Forelimb muscle (tissue), 1 donor: ENCODE measurements at places on chromosomes 4 and X. TPM values are rescaled to one million over a fixed set of nuclear protein-coding genes. Genes with fewer than 3 reads are reported as not detected.

MGAT4D gene
- not detected for polyA plus RNA-seq

USP17L11 gene
- not detected for polyA plus RNA-seq

GRCh38 chr4:24076811-24077210 lies 187.0 kb upstream of the PPARGC1A start:
- no peak for DNase-seq

PCDH19 gene
- 3.8 TPM for polyA plus RNA-seq

PAGE4 gene
- polyA plus RNA-seq = not detected

- no peak for DNase-seq
Measured at GRCh38 chrX:20270562-20270890, 3.8 kb upstream of the RPS6KA3 start.

DNA sequence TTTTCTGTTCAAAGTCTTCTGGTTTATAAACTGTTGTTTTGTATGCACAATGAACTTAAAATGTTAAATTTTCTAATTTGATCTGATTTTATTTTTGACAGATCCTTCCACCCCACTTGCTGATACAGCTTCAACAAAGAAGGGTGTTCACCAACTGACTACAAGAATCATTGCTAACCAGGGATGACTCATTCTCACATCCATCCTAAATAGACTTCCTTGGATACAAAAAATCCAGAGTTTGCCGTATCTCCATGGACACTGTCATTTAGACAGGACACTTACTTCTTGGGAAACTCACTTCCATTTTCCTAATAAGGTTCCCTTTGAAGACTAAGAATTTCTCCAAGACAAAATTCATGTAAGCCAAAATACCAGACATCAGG lies 111.6 kb upstream of the NWD2 start:
- DNase-seq = no peak

CHRDL1 gene
- polyA plus RNA-seq = 9.2 TPM

DNA sequence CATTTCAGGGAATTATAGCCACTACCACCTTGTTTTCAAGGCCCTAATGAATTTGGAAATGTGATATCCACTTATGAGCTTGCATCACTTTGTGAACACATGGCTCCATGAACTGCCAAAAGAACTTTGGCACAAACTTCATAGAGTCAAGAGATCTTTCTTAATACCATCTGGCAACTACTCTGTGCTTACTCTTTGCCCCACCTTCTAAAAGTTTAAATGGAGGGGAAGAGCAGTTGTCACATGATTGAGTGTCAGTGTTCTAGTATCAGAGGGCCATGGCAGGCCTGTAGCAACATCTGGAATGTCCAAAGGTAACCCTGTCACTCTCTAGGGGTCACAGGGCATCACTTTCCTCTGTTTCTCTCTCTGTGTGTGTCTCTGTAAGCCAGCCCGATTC lies 2.6 kb upstream of the ADH1B start:
- DNase-seq = no peak

DNA sequence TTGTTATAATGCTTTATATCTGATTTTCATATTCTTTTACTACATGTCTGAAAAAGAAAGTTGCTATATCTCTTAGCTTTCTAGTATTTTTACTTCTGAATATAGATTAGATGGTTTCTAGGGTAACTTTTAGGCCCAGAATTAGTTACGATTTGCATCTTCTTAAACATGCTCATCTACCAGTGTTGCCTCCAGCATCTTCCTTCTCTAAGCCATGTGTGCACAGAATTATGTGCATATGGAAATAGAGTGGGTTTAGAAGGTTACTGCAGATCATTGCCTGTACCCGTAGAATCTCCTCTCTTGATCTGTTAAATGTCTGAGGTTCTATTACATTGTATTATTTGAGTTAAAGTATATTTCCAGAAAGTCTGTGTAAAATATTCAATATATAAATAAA lies 2.5 kb upstream of the TDO2 start:
- no peak for DNase-seq

GUCY1A1 gene
- 11.1 TPM for polyA plus RNA-seq

DNA sequence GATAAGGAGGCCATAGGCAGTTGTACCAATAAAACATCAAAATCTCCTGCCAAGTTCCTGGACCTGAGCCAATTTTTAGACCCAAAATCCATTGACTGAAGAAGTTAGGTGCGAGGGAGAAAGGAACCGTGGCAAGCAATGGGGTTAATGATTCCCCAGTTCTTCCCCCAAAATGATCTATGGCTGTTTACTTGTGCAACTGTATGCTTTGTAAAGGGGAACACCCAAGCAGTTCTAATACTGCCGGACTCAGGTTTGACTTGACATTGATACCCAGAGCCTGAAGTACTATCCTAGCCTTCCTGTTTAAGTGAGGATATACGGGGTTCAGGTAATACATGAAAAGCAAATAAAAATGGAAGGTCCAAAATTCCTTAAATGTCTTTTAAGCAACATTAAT lies 6.7 kb upstream of the EIF4E start:
- DNase-seq = no peak

DNA sequence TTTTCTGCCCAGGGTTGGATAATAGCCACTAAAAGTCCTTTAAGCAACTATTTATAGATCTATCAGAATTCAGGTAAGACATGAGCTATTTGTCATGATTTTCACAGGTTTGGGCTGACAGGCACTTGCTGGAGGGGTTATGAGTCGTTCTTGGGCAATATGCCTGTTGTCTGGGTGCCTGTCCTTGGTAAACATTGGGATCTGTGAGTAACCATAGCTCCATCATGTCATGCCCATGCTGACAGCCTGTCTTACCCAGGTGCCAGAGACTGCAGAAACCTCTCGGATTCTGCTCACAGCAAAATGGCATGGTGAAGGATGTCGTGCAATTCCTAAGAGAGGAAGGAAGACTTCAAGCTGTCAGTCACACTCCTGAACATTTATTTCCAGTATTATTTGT lies 116.0 kb upstream of the PUDP start:
- DNase-seq = no peak

- no peak for DNase-seq
Measured at GRCh38 chr4:123913598-123913997, 517.0 kb downstream of the SPRY1 start.

SHROOM3 gene
- polyA plus RNA-seq = 19.0 TPM

- DNase-seq = no peak
Measured at GRCh38 chr4:121778991-121779628, 14.1 kb upstream of the SMIM43 start.

DNA sequence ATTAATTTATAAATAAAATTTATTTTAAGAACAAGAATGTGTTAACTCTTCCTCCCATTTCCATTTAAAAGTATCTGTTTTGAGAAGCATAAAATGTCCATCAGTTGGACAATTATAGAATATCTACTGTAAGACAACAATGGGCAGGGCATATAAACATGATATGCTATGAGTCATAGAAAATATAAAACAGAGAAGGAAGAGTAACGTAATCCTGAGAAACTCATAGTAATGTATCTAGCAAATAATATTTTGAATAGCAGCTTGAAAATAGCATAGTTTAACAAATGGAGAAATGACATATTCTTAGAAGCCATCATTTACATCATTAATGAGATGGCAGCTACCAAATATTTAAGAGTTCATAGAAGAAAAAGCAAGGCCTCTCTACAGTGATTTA lies 820.3 kb upstream of the PCDH10 start:
- no peak for DNase-seq

EGFL6 gene
- 72.1 TPM for polyA plus RNA-seq

DNA sequence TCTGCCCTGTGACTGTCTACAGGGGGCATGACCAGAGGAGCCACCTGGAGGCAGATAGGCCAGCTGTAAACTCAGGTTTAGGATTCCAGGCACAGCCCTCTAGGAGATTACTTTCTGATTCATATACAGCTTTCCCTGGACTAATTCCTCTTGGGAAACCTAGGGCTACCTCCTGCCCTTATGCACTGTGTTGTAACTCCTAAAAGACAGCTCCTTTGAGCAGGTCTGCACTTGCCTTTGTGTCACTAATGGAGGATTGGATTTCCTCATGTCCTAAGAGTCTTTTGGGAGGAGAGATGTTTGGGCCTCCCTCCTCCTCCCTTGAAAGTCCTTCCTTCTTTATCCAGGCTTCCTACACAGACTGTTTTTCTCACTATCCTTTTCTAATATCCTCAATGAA lies 202.0 kb downstream of the PCDH19 start:
- DNase-seq = no peak
